ENCODE measurements at places on chromosomes 3 and 15.

- DNase-seq: no peak
These were observed 39.3 kb downstream of the EDEM1 start for GRCh38 chr3:5226783-5227182.

GRCh38 chr3:192022412-192022811, 561.4 kb downstream of the PYDC2 start:
- no peak for DNase-seq

GRCh38 chr3:48157202-48157840, 30.9 kb downstream of the CDC25A start:
- DNase-seq: no peak

DNA sequence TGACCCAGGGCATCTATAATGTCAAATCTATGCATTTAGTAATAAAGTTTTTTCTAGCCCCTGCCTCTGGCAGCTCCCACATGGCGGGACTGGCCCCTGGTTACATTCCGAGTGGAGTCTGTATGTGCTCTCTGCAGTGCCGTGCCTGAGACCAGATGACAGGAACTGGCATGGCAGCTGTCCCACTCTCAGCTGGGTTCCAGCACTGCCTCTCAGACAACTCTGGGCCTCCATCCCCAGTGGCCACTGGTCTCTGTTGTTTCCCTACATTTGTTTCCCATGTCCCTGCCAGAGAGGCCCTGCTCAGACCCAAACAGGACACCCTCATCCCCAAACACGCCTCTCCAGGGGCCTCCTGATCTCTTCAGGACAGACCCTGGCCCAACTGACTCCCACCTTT, 109.3 kb downstream of the OCA2 start:
- DNase-seq: no peak

DNA sequence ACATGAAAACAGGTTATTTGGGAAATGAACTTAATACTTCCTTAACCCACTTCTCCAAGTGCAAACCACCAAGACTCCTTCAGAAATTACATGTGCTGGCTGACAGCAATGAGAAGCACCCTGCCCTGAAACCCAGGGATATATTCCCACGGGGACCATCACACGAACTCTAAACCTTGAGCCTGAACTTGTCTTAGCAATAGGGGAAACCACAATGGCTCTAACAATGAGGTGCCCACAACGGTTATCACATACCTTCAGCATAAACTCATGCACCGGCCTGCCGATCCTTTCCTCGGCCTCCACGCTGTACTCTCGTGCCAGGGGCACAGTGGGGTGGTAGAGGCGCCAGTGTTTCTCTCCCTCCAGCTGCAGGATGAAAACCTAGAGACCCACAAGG, 13.4 kb downstream of the RIOX2 start:
- no peak for DNase-seq

GRCh38 chr3:12353796-12354525, 65.1 kb downstream of the PPARG start:
- DNase-seq: no peak

DNA sequence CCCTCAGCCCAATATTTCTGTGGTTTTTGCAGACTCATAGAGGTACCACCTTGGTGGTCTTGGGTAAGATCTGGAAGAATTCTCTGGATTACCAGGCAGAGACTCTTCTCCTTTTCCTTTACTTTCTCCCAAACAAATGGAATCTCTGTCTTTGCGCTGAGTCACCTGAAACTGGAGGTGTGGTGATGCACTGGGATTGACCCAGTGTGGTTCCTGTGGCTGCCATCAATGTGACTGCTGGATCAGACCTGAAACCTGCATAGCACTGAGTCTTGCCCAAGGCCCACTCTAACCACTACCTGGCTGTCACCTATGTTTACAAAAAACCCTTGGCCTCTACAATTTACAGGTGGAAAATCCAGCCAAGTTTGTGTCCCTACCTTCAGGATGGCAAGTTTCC, 295.3 kb downstream of the RBMS3 start:
- DNase-seq: no peak

DNA sequence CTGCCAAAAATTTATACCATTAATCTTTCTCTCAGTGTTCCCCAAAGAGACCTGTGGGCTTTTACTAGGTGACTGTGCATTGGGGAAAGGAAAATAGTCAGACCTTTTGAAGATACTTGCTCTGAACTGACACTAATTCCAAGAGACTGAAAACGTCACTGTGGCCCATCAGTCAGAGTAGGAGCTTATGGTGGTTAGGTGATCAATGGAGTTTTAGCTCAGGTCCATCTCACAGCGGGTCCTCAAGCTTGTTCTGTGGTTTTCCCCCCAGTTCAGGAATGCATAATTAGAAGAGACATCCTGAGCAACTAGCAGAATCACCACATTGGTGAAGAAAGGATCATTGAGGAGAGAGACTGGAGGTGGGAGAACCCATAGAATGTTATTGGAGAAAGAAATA, 134.7 kb downstream of the SV2B start:
- no peak for DNase-seq

DNA sequence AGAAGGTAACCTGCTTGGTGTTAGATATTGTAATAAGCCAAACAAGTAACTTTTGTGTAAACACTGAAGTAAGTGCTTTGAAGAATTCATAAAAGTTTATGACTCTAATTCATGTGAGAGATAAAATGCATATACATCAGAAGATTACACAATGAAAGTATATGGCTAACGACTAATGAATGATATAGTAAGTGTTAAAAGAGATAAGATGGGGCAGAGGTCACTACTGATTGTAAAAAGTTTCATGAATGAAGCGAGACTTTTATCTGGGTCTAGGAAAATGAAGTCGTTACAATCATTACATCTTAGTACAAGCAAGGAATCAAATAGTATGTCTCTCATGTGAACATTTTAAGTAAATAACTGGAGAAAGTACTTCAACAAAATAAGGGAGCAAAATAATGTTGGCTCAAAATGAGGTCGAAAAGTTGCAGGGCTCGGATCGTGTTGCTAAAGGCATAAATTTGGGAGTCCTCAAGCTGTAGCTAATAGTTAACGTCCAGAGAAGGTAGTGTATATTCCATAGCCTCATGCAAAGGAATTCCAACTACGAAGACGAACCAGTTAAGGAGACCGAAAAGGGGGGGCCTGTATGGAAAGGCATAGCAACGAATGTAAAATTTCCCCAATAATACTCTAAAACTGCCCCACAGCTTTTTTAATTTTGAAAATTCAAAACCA, 984 bp upstream of the DUT start:
- no peak for DNase-seq

DNA sequence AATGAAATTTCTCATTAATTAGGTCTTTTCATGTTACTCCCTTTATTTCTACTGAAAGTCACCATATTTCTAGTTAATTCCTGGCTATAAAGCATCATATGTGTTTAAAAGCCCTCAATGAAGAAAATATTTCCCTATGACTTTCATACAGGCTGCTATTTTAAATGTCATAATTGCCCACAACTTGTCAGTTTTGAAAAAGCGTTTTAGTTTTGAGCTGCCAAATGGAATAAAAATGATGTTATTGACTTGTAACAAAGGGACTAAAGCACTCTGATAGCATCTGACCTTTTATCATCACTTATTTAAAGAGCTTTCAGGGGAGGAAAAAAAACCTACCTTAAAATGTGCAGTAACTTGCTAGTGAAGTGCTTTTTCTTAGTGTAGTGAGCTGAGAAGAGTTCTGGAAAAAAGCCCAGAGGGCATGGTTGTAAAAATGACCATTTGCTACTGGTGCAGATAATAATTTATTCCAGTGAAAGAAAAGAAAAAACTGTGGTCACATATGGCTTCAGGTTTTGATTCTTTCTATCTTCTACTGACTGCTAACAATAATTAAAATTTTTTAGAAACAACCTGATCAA, 877.2 kb downstream of the CADM2 start:
- DNase-seq: no peak

GRCh38 chr3:134496471-134497071, 10.7 kb downstream of the CEP63 start:
- DNase-seq: no peak

- DNase-seq: no peak
These were observed 103.6 kb upstream of the PFN2 start for GRCh38 chr3:150074277-150074676.

DNA sequence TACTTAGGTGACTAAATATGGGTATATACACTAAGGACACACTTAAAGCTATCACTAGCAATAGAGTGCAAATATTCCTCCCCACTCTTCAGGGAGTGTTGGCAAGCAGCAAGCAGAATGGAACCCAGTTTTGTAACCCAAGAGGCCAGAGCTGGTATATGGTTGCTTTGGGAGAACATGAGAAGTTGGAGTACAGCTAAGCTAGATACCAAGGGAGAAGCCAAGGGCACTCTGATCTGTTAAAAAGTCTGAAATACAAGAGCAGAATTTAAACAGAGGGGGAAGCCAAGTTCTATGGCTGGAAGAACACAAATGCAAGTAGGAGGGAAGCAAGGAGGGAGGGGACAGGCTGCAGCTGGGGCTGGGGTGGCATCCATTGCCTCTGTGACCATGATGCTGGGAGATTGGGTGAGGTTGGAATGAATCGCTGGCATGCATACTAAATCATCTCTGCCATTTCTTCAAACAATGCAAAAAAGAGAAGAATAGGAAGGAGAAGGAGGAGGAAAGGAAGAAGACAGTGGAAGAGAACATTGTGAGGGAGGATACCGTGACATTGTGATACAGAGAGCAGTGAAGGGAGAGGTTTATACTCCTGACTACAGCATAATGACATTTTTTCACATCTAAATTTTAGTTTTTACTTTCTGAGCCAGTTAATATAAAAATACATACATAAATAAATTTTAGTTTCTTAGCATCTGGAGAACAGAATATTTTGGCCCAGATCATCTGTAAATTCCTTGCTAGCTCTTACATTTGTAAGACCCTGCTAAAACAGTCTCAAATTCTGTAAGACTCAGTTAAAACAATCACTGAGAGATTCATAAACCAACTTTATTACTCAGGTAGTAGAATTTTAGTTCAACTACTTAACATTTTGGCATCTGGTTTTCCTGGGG, 9.0 kb upstream of the ANXA2 start:
- no peak for DNase-seq

- no peak for DNase-seq
These were observed 131.6 kb downstream of the C3orf70 start for GRCh38 chr3:185021256-185021655.

- DNase-seq: no peak
These were observed 21.4 kb downstream of the GRAMD2A start for GRCh38 chr15:72176159-72176558.

GRCh38 chr3:151675858-151676615, 57.7 kb upstream of the AADACL2 start:
- DNase-seq: no peak

DNA sequence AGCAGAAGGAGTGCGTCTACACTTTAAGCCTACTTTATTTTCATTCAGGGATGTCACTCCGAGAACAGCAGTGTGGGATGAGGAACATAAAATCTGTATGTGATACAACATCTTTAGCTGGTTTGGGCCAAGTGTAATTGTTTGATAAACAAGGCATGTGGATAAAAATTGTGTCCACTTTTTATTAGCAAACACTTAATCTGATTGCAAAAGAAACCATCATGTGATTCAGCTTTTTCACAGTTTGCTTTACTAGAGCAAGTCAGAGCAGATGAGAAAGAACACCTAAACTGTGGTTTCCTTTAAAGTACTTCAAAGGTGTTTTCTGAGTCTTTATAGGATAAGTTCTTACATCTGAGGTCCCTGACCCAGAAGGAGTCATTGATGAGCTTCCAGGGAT, 237.9 kb downstream of the THSD4 start:
- no peak for DNase-seq

DNA sequence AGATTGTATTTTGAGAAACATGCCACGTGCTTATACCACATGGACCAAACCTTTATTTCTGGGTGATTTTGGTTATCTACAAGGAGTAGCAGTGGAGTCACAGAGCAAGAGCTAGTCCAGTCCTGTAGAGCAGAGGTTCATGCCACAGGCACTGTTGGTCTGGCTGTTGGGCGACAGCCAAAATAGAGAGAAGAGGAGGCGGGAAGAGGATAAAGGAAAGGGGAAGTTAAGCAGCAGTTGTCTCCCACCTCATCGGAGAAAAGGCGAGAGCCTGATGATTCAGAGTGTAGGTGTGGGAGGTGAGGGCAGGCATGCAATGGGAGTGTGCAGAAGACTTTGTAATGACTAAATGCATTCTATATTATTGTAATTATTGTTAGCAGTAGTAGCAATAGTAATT, 237.5 kb upstream of the ROPN1 start:
- no peak for DNase-seq

GRCh38 chr15:50815958-50816590, 50.6 kb upstream of the SPPL2A start:
- no peak for DNase-seq

DNA sequence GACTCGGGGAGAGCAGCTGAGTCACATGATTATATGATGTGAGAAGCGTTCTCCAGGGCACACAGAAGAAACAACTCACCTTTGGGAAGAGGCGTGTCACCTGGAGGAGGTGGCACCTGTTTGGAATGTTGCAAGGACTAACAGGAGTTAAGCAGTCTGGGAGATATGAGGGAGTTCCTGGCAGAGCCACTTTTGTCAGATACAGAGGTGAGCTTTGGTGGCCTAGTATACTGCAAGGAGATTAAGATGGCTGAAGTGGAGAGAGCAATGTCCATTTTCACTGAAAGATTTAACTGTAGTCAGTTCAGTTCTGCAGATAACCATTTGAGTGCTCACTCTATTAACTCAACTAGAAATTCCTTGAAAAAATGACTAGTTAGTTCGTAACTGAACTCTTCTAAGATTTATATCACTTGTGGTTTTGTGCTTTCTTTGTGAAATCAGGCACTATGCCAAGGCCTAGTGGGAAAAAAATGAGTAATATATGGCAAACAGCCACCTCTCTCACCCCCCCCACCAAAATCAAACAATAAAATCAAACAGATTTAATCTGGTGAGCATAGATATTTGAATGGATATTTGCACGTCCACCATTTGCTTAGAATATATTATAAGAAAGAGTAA, 61.3 kb downstream of the CRYBG3 start:
- no peak for DNase-seq

DNA sequence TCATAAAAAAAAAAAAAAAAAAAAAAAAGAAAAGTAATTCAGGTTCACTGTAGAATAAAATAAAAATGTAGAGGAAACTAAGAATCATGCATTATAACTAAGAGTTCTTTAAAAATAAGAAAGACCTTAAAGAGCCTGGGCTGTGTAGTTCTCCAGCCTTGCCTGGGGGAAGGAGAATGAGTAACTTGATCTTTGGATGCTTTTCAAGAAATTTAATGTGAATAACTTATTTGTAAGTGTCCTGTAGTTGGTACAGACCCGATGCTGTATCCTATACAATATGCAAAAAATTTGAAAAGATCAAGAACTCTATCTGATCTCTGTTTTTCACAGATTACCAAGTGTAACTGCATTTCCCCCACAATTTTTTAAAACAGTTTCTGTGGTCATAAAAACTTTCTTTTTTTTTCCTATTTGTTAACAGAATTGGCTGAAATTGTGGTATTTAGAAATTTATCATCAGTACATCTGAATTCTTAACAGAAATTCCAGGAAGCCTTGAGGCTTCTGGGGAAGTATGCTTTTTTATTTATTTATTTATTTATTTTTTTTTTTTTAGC, 195.3 kb downstream of the THRB start:
- no peak for DNase-seq

Data from renal cortex interstitium (tissue), 15 donors.